Umbilical cord (tissue), 2 donors: ENCODE measurements at places on chromosomes 2 and 18.

DNA sequence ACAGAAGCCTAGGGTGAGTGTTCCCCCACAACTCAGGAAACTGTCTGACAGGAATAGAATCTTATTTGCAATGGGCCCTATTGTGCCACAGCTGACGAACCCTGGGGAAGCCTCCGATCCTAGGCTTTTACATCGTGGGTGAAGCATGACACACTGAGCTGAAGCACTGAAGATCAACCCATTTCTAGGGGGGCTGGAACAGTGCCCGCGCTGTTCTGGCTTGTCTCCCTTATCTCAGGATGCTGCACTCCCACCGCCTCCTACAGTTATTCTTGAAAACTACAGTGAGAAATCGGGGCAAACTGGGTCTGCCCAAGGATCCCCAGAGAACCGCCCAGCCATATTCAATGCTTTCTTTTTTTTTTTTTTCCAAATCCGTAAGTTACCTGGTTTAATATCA is 41.1 kb downstream of the NETO1 start:
- no peak for DNase-seq

- no peak for DNase-seq
These were observed 40.1 kb upstream of the CAPN13 start for GRCh38 chr2:30847329-30847728.

DNA sequence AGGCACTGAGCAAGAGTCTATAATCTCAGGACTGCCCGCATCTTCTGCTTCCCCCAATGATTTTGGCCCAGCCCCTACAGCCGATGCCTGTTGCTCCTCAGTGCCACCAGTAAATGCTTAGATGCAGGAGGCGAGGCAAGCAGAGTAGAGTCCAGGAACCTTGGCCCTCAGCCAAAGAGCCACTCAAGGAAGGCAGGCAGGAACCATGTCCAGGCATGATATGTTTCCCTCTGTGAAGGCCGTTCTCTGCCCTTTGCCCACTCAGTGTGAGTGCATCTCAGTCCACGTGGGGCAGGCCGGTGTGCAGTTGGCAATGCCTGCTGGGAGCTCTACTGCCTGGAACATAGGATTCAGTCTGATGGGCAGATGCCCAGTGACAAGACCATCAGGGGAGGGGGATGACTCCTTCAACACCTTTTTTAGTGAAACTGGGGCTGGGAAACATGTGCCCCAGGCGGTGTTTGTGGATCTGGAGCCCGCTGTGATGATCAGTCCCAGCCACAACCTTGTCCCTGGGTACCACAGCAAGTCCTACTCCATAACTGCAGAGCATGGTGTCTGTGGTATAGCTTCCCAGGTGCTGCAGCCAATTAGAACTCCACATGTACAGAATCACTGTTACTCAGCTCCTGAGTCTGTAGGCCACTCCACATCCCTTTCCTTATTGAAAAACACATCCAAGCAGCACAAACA is 9.7 kb upstream of the DNAJB2 start:
- no peak for DNase-seq

- no peak for DNase-seq
These were observed 3.3 kb downstream of the KLHL30 start for GRCh38 chr2:238141541-238142318.

GRCh38 chr2:111896024-111896423 is 2.4 kb upstream of the MERTK start:
- DNase-seq, result no peak

- DNase-seq, result no peak
These were observed 246.0 kb upstream of the LYPD1 start for GRCh38 chr2:132915812-132916549.

- DNase-seq, result no peak
These were observed 483.3 kb downstream of the PLCL1 start for GRCh38 chr2:198287706-198288105.

DNA sequence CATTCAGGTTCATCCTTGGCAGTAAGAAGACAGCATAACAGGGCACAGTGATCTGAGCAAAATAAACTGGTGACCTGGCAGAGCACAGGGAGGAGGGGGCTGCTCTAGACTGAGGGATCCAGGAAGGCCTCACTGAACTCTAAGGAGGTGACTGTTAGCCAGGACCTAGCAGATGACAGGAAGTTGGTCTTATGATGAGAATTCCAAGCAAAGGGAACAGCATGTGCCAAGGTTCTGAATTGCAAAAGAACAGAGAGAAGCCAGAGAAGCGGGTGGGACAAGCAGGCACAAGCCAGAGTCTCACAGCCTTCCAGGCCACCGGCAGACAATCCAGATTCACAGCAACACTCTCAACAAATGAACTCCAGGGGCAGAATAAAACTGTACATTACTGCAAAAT is 152.7 kb upstream of the PTPRM start:
- DNase-seq, result peak; percentile 10

- DNase-seq, result peak; percentile 13
These were observed 49.8 kb upstream of the CABYR start for GRCh38 chr18:24089076-24089475.

- DNase-seq, result no peak
These were observed 332.6 kb downstream of the KIAA1328 start for GRCh38 chr18:37161491-37161890.

- no peak for DNase-seq
These were observed 133.3 kb upstream of the MEX3C start for GRCh38 chr18:51330739-51331138.

- DNase-seq, result no peak
These were observed 27.5 kb upstream of the FAM124B start for GRCh38 chr2:224429441-224429810.

- no peak for DNase-seq
These were observed 12.8 kb downstream of the CYB5A start for GRCh38 chr18:74278983-74279382.

DNA sequence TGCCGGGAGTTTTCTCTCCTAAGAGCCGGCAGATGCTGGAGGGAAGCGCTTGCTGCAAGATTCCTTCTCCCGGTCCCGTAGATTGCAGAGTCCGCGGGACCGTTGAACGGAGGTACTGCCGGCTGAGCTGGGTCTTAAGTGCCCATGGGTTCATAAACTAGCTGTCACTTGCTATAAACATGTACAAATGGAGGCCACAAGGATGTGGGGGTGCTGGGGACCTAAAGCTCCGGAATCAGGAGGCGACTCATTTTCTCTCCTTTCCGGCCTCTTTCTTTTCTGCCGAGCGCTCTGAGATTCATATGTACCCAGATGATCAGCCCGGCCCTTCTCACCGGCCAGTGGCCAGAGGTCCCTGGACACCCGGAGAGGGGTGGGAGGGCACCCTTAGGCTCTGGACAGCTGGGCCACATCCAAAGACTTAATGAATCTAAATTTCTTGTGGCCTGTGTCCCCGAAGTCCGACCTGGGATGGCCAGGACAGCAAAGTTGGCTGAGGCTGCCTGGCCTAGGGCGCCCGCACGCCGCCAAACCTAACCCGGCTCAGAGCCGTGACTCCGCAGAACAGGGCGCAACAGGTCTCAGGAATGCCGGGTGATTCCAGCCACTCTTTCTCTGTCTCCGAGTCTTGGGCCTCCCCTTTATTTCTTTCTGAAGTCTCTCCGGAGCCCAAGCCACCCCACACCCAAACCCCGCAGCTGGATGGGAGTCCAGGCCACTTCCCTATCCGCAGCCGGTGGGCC is 2.4 kb upstream of the PAX3 start:
- DNase-seq, result no peak

GRCh38 chr2:39494784-39495251 is 57.7 kb upstream of the MAP4K3 start:
- peak; percentile 68 for DNase-seq

GRCh38 chr2:236548179-236548921 is 21.3 kb upstream of the ACKR3 start:
- no peak for DNase-seq

DNA sequence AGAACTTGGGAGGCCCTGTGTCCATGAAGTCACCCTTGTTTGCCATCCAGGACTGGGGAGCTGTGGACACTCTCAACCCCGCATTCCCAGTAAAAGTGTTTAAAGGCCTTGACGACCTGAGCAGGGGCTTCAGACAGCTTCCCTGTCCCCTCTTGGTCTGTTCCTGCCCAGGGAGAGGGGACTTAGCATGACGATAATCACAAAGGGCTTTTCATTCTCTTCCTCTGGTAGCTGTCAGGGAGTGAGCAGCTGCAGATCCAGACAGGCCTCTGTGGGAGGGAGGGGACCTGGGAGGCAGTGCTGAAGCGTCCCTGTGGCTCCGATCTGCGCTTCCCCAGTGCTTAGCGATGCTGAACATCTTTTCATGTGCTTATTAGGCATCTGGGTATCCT is 77.8 kb upstream of the HS6ST1 start:
- DNase-seq, result peak; percentile 82

- no peak for DNase-seq
These were observed 811 bp upstream of the SCG2 start for GRCh38 chr2:223602972-223603371.

GRCh38 chr2:218252509-218253231 is 8.1 kb upstream of the GPBAR1 start:
- DNase-seq, result no peak
